Activated CD8-positive, alpha-beta memory T cell treated with anti-CD3 and anti-CD28 coated beads for 24 hours (primary cell): ENCODE measurements at places on chromosomes 3 and 15.

DNA sequence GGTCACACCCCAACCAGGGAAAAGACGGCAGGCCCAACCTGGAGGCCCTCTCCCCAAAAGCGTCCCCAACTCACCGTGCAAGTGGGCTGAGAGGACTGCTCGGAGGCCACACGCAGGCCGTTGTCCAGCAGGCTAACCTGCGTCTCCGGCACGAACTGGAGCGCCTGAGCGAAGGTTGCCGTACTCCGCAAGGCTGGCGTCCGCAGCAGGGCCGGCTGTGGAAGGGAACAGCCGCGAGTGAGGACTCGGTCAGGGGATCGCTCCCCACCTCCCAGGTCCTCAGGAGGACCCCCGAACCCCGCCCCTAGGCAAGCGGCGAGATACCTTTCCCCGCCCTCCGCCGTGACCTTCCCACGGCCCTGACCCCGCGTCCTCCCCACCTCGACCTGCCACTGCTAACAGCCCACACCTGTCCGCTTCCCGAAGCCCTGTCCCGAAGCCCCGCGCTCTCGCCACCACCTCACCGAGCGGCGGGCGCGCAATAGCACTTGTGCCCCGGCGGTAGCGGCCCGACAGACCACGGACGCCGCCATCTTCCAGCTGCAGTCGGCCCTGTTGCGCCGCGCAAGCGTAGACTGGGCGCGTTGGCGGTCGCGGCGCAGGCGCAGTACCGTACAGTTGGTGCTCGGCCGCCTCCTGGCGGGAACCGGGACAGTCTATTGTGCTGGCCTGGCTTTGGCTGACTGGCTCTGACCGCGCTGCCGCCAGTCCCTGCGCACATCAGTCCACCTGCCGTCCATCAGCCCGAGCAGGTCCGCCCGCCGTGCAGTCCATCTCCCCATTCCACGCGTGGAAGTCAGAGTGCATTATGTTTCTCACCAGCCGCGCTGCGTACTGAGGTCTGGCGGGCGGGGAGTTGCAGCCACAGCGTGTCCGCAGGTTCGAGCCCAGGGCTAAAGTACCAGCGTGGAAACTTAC, at the start of gene UQCRC1:
Gene UQCRC1 (minus strand): TSS at position 559 of the 918 bp plus-strand sequence. CDS start 26 bp downstream, at position 533.
- peak; percentile 95 for DNase-seq

GRCh38 chr15:67992834-67993233, 61.3 kb upstream of the PIAS1 start:
- DNase-seq: no peak

DNA sequence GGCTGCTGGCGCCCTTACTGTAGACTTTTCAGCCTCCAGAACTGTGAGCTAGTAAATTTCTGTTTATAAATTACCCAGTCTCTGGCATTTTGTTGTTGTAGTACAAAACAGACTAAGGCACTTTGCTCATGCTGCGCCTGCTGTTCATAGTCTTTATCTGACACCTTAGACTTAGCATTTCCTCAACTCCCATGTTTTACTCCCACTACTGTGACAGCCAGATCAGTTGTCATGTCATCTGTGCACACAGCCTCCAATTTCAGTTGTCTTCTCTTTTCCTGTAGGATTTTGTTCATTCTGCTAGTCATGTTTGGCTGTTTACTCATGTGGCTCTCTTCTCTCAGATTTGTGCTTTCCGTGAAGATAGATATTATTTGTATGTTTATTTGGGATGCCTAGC, 62.0 kb downstream of the TCF12 start:
- DNase-seq: no peak

DNA sequence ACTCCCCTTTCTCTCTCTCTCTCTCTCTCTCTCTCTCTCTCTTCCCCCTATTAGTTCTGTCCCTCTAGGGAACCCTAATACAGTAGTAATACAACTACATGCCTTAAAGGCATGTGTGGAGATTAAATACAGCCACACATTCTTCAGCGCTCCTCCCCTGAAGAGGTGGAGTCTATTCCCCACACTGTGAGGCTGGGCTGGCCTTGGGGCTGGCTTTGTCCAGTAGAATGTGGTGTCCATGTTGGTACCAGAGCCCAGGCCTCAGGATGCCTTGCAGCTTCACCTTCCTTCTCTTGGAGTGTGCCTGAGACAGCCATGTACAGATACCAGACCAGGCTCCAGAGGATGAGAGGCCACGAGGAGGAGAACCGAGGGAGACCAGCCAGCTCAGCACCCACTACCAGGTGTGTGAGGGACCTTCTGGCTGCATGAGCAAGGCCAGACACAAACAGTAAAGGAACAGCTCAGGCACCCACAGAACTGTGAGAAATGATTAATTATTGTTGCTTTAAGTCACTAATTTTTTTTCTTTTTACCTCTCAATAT, 10.7 kb downstream of the SLC6A20 start:
- peak; percentile 47 for DNase-seq

DNA sequence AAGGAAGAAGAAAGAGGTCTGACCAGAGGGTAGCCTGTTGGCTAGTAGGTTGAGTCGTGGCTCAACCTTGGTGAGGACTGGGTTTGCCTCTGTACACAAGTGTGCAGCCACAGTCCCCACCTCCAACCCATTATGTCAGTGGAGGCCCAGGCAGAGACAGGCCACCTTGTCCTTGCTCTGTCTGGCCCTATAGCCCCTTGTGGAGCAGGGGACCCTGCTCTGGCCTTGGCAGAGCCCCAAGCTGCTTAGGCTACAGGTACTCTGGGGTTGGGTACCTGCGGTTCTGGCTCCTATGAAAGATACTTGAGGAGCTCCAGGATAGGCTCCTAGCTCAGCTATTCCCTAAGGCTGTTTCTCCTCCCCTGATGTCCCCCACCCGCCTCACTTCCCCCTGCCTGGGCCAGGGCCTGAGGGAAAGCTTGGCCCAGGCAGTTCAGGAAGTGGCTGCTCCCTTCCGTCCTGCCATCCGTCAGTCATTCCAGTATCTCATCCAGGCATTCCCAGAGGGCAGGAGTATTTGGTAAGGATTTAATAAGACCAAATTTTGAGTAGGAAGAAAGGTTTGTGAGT, 44.0 kb downstream of the FGD5 start:
- no peak for DNase-seq

DNA sequence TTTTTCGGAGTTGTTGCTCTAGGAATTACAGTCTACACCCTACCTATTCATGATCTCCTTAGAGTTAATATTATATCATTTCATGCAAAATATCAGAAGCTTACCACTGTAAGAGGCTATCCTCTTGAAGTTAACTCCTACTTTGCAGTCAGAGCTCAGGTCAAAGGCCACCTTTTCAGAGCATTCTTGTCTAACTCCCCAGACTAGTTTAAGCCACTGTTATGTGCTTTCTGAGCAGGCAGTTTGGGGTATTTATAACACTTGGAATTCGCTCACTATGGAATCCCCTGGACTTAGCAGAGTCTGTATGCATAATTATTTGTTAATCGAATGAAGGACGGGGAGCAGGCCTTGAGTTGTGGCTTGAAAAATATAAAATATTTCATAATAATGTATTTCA, 21.7 kb downstream of the MED12L start:
- DNase-seq: no peak

DNA sequence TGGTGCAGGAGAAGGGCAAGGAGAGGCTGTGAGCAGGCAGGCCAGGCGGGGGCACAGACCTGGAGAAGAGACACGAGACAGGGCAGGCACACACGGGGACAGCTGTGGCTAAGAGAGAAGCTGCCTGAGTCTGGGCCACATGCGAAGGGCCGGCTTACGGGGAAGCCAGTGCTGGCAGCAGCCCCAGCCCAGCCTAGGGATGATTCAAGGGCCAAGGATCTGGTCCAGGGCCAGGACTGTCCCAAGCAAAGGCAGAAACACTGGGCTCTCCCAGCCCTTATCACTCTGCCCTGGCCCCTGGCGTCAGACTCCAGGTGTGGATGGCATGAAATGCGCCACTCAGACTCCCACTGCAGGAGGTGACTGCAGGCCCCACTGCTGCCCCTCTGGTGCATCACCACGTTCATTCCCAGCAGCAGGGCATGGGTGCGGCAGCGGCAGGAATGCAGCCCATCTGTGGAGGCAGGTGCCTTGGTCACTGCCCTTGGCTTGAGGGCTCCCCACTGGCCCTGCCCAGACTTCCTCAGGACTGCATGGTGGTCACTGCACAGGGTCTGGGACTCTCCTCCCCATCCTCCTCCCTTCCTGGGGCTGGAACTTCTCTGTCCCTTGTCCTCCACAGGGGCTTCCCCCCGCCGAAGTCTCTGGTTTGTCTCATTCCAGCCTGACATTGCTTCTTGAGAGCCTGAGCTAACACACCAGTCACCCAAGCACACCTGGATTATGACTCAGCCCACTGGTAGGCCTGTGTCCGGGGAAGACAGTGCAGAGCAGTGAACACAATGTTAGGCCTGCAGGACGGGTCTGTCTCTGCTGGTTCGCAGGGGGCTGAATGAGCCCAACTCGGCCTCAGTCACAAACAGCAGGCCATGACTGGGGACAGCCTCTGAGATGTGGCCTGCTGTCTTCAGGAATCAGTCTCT, 69.3 kb downstream of the TBC1D2B start:
- DNase-seq: peak; percentile 40

DNA sequence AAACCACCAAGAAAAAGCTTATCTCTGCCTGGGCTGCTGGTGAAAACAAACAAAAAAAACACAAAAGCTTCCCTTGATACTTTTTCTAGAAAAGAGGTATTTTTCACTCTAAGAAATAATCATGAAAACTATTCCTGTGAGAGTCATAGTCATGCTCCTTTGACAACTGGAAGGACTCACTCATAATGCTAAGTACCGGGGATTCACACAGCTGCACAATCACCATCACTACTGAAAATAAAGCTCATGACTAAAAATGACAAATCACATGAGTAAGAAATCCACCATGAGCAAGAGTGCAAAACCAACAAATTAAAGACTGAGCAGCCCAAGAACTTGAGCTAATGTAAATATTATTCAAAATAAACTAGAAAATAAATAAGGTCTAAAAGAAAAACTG, 10.6 kb upstream of the POU1F1 start:
- DNase-seq: no peak

DNA sequence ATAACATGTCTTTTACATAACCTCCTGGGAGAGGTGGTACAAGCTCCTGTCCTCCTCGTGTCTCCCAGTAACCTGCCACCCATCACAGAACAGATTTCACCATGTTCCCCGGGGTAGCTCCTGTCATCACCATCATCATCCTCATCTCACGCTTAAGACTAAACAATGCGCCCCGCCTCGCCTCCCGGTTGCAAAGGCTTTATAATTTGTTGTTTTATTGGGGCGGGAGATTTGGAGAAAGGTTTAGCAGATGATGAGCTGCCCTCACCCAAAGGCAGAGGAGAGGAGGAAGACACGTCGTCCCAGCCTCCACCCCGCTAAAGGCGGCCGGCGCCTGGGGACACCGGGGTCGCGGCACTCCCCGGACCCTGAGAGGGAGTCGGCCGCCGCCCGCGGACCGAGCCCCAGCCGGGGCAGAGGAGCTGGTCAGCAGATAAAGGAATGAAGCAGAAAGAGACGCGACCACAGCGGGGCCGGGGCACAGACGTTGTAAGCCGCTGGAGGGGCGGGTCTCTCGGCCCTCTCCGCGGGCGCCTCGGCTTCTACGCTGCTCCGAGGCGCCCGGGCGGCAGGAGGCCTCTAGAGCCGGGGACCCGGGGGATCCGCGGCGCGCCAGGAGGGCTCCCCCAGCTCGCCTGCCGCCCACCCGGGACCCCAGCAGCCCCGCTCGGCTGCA, 589 bp downstream of the HERC1 start:
- DNase-seq: peak; percentile 74

DNA sequence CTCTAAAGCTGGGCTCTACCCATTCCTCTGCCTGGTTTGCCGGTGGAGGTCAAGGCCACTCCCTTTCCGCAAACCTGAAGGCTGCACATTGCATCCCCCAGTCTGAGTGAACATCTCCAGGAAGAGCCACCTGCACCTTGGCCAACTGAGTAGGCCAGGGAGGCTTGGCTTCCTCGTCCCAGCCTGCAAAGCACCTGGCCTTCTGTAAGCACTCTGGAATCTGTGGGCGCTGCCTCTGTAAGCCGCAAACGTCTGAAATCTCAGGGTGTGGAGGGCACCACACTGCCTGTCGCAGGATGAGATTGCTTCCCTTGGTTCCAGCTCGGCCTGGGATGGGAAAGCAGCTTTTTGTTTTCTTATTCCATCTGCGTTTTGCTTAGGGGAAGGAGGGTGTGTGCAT, 81.3 kb downstream of the SEC22A start:
- no peak for DNase-seq

DNA sequence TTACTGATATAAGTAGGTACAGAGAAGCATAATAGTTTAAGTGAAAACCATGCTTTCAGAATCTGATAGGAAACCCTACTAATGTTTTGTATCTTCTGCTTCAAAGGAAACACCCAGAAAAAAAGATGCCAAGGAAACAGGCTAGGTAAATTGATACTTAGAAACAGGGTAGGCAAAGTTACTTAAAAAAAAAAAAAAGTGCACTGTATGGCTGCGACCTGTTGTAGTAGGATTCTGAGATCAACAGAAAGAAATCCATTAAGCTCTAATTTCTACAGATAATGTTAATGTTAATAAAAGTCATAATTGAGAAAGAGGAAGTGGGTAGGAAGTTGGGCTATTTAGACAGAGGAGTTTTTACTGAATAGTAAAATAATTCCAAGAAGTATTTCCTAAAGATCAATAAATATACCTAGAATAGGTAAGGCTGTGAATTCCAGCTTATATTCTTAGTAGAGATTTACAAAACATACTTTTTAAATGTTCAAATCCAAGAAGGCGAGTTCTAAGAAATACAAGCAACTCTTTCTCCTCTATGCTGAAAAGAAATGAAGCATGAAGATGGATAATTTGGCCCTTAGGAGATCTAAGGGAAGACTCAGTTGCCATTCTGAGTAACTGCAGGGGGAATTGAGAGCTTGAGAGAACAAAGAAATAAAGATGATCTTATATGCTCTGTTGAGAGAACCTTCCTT, 24.1 kb upstream of the STT3B start:
- DNase-seq: no peak

GRCh38 chr3:132062535-132062934, 27.7 kb upstream of the CPNE4 start:
- DNase-seq: no peak

GRCh38 chr15:87021751-87022150, 942.1 kb downstream of the AGBL1 start:
- DNase-seq: no peak

- no peak for DNase-seq
Observed at GRCh38 chr15:63332367-63333124, 49.1 kb downstream of the CA12 start.

GRCh38 chr3:77256584-77257503, 216.9 kb downstream of the ROBO2 start:
- DNase-seq: no peak

DNA sequence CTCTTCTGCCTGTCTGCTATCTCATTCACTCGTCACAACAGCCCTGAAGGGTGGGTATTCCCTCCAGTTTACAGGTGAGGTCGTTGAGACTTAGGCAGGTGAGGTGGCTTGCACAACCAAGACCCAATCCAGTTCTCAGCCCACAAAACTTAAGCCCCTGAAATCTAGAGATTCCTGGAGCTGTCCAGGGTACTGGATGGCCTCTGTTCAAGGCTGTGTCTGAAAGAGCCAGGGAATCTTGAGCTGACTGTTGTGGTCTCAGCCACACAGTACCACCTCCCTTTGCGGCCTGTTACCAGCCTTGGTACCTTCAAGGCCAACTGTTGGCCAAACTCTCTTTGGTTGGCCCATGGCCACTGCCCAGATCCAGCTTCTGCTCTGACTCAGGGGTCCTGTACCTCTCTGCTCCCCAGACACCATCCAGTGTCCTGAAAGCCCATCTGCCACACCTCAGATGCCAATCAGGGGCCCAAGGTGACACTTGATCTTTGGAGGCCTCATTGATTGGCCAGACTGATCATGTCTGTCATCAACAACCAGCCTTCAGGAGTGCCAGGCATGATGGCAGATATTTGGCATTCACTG, 10.9 kb upstream of the FAM107A start:
- DNase-seq: no peak

- no peak for DNase-seq
Observed at GRCh38 chr3:172839679-172840078, 89.2 kb downstream of the ECT2 start.

- no peak for DNase-seq
Observed at GRCh38 chr3:33644582-33644981, 73.5 kb downstream of the CLASP2 start.
